Activated CD4-positive, CD25-positive, alpha-beta regulatory T cell treated with anti-CD3 and anti-CD28 coated beads, Interleukin-2, amount 50 U/mL, for 16 hours (primary cell): ENCODE measurements at places on chromosomes 5 and 9.

DNA sequence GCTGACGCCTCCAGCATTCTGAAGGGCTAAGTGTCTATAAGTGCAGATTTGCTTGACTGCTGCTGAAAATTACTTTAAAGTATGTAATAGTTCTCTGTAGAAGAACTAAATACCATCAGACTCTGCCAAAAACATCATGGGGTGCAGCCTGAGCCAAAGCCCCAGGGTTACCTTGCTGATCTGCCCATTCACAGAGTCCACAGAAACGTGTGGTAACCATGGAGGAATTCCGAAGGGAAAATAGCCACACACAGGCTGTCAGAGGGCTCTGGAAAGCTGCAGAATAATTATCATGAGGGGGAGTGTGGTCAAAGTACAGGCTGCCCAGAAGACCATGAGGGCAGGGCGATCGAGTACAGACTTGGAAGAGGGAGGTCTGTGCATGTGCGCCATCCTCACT lies 36.4 kb downstream of the RETREG1 start:
- DNase-seq: no peak

DNA sequence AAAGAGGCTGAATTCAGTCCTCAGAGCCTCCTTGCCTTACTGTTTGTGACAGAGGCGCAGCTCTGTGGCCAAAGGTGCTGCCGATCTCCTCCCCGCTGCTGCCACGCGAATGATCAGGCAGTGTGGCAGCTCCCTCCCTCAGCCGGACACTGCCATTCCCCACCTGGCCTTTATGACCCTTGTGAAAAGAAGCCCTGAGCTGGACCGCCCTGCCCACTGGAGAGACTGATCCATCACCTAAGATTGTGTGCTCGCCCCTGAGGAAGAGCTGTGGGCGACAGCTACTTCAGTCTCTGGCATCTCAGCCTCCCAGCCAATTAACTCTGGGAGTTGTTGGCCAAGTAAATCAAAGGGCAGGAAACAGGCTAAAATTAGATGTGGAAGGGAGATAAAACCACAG lies 90.9 kb downstream of the CARTPT start:
- DNase-seq: no peak

GRCh38 chr9:19660019-19660418 lies 128.8 kb downstream of the SLC24A2 start:
- no peak for DNase-seq

DNA sequence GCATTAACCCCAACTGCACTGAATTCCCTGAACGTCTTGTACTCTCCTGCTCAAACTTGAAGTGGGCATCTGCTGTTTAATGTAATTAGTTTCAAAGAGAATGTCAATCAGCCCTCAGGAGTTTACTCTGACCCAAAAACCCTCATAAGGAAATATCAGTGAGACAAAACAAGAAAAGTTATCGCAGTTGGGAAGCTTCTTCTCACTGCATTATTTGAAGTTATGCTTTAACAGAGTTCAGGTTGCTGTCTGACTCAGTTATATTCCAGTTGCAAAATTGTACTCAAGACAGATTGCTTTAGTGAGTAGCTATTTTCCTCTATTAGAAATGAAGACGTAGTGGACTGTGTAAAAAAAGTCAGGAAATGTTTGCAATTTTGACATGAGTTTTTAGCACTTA lies 52.1 kb downstream of the PPIC start:
- DNase-seq: no peak

DNA sequence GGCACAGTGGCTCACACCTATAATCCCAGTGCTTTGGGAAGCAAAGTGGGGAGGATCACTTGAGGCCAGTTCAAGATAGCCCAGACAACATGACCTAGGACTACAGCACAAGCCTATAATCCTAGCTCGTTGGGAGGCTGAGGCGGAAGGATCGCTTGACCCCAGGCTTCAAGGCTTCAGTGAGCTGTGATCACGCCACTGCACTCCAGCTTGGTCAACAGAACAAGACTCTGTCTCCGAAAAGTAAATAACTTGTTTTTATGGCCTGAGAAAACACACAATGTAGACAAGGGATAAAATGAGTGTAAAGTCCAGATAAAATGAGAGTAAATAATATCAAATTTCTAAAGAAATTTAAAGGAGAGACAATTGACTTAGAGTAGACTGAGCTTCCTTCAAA lies 26.3 kb downstream of the SHLD3 start:
- DNase-seq: no peak

DNA sequence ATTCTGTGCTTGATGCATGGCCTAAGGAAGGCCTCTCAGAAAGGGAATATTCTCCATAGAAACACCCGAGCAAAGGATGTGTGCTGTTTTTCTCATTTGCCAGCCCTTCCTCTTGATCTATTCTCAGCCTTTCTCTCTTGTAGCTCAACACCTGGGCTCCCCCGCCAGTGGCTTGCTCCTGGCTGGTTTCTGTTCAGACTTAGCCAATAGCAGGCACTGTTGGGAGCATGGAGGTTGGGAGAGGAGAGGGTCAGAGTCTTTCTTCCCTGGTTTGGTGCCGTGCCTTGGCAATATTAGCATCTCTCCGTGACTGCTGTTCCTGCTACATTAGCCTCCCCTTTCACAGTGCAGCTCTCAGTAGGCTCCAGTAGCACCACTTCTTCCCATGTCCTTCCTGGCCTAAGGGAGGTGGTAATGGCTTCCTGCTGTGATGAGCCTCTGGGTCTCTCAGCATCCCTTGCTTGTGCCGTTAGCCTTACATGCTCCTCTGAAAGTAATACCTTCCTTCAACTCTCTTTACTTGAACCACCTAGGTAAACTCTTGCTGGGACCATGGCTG lies 269.7 kb upstream of the GAS1 start:
- DNase-seq: no peak
